NCI-H2081 (cell line): ENCODE measurements at places on chromosomes 2 and 18.

- DNase-seq, result no peak
Observed at GRCh38 chr2:15867194-15868171, 72.9 kb upstream of the MYCN start.

DNA sequence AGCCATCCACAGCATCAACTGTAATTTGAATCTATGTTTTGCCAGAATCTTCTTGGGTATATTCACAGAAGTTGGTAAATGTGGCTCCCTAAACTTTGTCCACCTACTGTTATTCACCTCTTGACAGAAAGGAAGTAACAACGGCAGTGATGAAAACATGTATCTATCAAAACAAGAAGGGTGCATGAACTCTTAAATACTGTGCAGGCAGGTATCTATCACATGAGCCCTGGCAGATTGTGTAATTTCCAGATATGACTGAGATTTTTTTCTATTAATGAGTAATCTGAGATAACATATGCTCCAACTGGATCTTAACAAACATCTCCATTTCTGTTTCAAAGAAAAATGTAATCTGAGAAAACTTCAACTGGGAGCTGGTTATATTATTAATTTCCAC is 36.6 kb downstream of the SFT2D3 start:
- no peak for DNase-seq

GRCh38 chr2:198096965-198097364 is 292.6 kb downstream of the PLCL1 start:
- no peak for DNase-seq

- DNase-seq, result no peak
Observed at GRCh38 chr2:174788291-174788929, 24.1 kb upstream of the CHRNA1 start.

DNA sequence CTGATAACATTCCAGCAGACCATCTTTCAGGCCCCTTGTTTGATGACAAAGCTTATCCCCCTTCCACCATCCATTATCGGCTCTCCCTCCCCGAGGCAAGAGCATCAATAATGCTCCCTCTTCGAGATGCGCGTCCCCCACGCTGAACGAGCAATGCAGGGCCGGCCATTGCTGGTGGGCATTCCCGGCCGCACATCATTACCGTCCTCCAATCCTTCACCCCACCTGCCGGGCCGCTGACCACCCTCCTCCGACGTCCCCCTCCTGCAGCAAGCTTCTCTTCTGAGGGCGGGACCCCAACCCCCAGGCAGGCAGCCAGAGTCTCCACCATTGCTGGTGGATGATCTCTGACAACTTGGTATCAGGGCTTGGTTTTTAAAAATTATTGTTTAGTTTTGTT is 208.6 kb downstream of the SMAD2 start:
- no peak for DNase-seq

DNA sequence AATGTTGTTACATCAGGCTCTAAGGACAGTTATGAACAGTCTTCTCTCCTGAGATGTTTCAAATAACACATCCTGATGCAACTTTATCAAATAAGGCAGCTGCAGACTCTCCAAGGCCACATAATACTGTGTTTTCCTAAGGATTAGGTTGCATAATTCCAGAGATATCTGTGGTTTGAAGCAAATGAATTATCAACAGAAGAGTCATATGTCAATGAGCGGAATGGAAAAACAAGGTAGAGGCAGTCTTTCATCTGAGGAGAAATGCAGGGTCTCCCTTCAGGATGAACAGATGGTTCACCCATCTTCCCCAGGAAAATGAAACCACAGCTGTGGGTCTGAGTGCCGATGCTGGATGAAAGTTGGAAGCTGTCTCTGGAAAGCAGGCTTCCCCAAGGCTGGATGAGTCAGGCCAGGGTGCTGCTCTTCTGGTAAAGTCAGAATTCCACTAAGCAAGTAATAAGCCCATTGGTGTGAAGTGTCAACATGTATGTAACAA is 22.2 kb downstream of the LYG1 start:
- DNase-seq, result no peak

GRCh38 chr18:35377875-35378573 is 887 bp upstream of the ZNF396 start:
- no peak for DNase-seq

- no peak for DNase-seq
Observed at GRCh38 chr2:164078421-164078820, 342.6 kb upstream of the FIGN start.

DNA sequence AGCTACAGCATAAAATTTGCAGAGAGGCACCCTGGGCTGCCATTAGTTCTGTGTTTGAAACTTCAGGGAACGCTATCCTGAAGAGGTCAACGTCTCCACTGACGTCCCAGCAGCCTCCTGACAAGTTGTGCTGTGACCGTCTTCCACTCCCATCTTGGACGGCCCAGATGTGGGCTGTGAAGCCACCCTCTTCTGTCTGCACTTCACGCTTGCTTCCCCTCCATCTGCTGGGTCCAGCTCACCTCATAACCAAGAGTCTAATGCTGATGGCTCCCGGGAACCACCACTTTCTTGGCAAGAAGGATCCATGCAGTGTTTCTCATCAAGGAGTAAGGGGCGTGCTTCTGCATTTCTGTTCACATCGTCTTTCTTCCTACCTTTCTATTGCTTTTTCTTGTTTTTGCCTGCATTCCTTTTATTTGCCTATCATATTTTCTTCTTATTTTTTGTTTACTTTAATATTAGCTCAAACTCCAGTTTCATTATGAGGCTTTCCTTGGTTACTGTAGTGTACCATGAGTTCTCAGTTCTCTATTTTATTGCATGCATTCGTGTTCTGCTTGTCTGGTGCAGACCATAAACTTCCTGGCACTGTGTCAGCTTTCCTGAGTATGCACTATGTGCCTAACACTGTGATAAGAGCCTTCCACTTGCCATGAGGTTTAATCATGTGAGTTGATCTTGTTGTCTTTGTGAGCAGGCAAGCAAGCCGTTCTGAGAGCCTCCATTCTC is 631.8 kb upstream of the RAB6C start:
- no peak for DNase-seq

DNA sequence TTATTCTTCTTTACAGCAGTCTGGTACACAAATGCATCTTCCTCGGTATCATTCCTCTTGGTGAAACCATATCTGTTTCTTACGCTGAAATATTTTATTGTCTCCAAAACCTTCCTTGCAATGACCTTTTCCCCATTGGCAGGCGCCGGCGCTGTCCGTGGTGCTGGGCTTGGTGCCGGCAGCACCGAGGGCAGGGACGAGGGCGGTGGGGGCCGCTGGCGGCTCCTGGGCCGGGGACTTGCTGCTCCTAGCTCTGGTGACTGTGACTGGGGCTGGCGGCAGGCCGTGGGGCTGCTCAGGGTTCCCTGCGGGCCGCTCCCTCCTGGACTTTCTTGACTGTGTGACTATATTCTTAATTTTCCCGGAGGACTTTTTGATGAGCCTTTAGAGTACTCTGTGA is 72.5 kb downstream of the GPR39 start:
- DNase-seq, result no peak

GRCh38 chr2:108444941-108445840 is 3.8 kb upstream of the GCC2 start:
- DNase-seq, result no peak

GRCh38 chr2:170711774-170712652 is 3.1 kb upstream of the SP5 start:
- no peak for DNase-seq

DNA sequence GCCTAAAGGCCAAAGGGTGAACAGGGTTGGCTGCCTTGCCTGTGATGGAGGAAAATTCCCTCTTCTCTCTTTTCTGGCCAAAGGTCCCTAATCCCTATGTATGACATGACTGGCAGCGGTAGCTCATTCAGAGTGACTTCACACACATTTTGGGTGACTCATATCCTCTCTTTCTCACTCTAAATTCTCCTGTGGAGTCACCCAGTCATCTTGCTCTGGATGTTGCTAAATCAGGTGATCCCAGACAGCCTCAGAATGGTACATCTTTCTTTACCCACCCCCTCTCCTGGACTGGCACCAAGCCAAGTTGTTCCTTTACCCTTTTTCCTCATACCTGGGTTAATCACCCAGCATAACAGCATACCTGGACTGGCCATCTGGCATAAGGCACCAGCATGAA is 77.2 kb downstream of the NEURL3 start:
- no peak for DNase-seq

DNA sequence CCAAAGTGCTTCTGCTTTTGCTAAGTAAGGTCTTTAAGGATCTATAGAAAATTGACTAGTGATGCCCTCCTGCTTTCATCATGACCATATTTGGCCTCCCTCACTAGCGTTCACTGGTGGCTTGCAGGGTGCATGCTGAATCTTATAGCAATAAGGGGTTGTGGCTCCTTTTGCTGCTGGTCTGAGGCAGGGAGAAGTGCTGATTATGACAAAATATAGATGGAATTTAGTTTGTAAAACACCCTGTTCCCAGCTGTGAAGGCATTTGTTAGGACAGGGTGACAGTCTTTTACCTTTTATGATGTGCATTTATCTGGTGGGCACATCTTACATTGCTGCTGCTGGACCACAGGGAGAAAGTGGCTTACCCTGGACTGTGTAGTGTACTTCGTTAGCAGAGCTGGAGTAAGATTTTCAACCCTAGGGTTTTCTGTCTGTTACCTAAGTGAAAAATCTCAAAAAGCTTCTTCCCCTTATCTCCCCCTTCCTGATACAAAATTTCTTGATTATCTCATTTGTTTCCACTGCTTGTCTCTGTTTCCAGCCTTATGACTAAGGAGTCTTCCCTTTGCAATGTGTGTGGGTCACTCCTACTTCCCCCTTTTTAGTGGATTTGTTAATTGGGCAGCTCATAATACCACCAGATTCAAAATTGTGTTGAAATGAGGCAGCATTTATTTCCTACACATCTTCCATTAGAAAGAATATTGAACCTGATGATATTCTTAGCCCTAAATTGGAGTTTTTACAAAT is 21.2 kb upstream of the RPL37A start:
- no peak for DNase-seq

DNA sequence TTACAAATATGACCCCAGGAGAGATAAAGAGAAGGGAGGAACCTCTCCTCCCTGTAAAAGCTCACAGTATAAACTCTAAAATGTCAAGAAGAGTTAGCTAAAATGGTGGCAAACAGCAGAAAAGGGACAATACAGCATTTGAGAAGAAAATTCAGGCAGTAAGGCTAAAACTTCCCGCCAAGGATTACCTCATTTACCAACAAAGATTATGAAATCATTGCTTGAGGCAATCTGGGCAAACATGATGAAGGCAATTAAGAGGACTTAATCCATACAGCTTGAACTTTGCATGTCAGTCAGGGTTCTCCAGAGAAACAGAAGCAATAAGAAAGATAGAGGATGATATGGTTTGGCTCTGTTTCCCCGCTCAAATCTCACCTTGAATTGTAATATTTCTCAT is 81.4 kb downstream of the CMPK2 start:
- DNase-seq, result no peak

- DNase-seq, result no peak
Observed at GRCh38 chr2:109686921-109687320, 72.8 kb downstream of the SOWAHC start.

DNA sequence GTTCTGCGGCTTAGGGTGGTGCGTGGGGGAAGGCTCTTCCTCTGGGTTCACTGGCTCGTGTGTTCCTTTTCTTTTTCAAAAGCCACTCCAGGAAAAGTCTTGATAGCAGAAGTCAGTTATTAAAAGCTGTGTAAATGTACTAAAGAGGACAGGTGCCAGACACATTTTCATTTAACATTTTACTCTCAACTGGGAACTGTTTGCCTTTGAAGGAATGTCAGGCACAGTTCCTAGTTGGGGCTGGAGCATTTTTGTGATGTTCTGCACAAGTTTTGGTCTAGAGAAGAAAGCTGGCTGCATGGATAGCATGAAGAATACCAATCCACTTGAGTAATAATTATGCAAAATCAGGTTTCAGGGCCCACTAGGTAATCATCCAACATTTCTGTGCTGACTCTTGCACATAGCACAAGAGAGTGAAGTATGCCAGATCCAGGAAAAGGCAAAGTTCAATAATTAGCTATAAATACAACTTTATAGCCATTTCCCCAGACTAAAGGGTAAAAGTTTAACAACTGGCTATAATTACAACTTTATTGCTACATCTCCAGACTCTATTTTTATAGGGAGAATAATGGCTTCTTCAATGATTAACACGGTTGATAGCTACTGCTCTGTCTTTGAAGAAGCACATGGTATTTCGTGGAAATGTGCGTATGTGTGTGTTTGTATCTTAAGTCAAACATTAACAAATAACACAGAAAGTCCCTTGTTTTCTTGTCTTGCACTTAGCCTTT is 16.2 kb downstream of the SCYGR8 start:
- no peak for DNase-seq
